ENCODE measurements at places on chromosomes 1 and 21.
A peak's percentile ranks its signal among the peaks of the same experiment; 100 is the strongest.

- peak; percentile 48 for DNase-seq
Measured at GRCh38 chr1:40901886-40902852, 40.0 kb upstream of the CITED4 start.

DNA sequence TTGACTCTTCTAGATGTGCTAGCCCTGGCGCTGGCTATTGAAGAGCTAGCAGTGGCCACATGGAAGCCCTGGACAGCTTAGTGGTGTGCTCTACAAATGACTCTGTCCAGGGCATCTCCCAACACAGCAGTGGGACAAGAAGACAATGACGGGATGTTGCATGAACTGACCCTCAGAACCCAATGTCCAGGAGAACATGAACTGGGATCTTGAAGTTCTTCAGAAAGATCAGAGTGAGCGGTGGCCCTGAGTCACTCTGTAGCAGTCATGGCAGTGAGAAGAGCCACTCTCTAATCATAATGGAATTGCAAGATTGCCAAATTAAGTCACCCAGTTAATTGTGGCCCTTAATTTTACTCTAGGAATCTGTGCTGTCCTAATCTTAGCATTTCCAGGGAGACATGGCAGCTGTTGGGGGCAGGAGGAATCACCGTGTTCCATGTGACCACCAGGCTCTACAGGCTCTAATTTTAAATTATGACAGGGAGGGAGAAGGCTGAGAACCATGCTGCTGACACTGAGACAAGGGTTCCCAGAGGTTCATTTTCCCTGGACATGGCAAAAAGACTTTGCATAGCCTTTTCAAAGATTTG lies 10.2 kb upstream of the OBSCN start:
- no peak for DNase-seq

GRCh38 chr1:50322579-50322978 lies 100.7 kb downstream of the DMRTA2 start:
- DNase-seq = no peak

DNA sequence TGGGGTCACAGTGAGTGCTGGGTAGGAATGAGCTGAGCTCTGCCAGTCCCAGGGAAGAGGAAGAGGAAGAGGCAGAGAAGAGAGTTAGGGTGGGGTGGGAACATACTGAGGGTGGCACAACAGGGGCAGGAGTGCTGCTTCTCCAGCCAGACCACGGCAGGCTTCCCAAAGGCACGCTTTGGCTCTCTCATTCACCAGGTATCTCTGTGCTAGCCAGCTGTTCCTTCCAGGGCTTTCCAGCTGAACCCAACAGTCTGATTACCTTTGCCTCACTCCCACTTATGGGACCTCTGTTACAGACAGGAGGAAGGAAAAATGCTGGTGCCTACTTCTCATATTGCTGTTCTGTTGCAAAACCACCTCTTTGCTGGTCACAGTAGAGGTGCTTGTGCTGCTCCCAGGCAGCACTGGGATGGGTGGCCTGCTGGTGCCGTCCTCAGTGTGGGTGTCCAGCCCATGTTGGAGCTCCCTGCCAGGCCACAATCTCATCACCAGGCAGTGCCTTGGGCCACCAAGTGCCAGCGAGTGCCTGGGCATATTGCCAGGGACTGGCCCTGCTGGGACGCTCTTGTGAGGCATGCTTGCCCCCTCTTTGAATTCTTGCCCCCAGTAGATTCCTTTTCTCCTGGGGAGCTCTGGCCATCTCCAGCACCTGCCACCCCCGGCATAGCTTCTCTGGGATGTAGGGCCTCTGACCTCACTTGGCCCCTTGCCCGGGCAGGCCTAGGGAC lies 2.1 kb downstream of the ADORA1 start:
- DNase-seq = no peak

Data from AG10803 (cell line).